CD4-positive, alpha-beta memory T cell (primary cell): ENCODE measurements at places on chromosomes 1 and 21. TPM values are rescaled to one million over a fixed set of nuclear protein-coding genes. Genes with fewer than 3 reads are reported as not detected.

GRCh38 chr1:175197531-175197930, 5.0 kb upstream of the KIAA0040 start:
- no peak for DNase-seq

- no peak for DNase-seq
Observed at GRCh38 chr1:13790290-13791030, 90.5 kb downstream of the PRDM2 start.

DNA sequence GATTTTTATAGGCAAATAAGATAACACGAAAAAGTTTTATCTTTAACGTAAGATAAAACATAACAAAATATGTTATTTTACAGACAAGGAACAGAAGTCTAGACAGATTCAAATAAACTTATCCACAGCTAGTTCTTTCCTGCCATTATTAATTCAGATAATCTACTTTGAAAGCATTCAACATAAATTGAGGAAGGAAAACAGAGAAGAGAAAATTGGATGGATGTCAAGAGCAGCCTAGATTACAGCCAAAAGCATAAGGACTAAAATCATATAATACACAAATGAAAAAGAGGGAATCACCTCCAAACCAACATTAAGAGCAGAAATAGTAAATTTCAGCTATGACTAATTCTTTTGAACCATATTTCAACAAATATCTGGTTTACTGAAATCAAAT, 15.5 kb downstream of the TRIM33 start:
- no peak for DNase-seq

Gene SEC16B
- polyA plus RNA-seq: not detected

Gene SPRR1B
- not detected for polyA plus RNA-seq
